Astrocyte of the spinal cord (primary cell): ENCODE measurements at places on chromosomes 12 and 14.

- DNase-seq: no peak
These were observed 8.5 kb upstream of the SLC6A13 start for GRCh38 chr12:271161-271560.

- DNase-seq: no peak
These were observed 4.6 kb downstream of the IFI27 start for GRCh38 chr14:94115058-94115591.

- DNase-seq: no peak
These were observed 100.8 kb upstream of the BBS10 start for GRCh38 chr12:76449016-76449415.

- DNase-seq: no peak
These were observed 71.9 kb upstream of the TCL1B start for GRCh38 chr14:95614349-95614748.

GRCh38 chr14:66003082-66003730 is 483.0 kb upstream of the CCDC196 start:
- no peak for DNase-seq

- DNase-seq: no peak
These were observed 19.1 kb downstream of the VRK1 start for GRCh38 chr14:96816281-96816680.

GRCh38 chr12:73106896-73107295 is 834.7 kb downstream of the TRHDE start:
- no peak for DNase-seq

DNA sequence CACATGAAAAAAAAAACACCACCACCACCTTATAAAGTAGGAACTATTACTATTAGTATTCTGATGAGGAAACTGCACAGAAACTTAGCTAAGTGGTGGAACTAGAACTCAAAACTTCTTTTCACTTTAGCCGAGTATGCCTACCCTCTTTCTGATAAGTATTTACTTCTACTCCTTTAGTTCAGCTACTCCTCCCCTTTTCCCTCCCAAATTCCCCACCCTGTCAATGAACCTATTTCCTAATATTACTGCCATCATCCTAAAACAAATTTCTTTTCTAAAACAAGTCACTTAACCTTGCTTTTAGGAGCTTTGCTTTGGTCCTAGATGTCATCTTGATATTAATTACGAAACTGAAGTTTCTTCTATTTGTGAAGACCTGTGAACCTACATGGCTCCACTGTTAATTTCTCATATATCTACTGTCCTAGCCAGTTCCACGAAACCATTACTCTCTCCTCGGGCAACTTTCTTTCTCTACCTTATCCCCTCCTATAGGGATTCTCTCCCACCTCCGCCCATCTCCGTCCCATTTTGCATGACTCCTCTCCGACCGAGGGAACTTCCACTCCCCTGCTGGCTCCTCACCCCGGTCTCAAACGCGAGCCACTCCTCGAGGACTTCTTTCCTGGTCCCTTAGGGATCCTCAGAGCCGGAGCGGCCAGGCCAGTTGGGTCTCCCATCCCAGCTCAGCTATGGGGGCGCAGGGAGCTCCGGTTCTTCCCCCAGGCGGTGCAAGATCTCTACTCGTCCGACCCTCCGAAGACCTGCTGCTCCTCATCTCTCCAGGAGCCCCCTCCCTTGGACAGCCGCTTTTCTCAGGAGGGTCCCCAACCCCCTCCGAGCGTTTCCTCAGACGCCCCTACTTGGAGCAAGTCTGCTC is 1.1 kb downstream of the NUMB start:
- peak; percentile 28 for DNase-seq

GRCh38 chr14:65042731-65043372 is 56.2 kb downstream of the FNTB start:
- no peak for DNase-seq

- no peak for DNase-seq
These were observed 1.9 kb upstream of the ATP5MC2 start for GRCh38 chr12:53677800-53678148.

GRCh38 chr12:117011988-117012805 is 87.0 kb downstream of the TESC start:
- DNase-seq: peak; percentile 45

DNA sequence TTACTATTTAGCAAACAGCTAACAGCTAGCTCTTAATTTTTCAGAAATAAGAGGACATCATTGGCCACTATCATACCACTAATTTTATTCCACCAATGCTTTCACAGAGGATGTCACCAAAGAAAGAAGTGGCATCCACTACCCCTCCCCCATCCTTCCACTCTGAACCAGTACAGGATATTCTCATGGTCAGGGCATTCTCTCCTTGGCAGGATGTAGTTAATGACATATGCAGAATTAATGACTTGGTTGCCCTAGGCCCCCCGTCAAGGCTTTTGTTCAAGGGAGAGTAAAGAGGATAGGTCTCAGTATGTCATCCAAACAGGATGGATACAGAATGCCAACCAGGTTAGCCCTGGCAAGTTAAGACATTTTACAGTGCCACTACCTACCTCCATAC is 18.9 kb upstream of the NUP107 start:
- no peak for DNase-seq

GRCh38 chr12:22916815-22917214 is 291.8 kb downstream of the ETNK1 start:
- DNase-seq: no peak

GRCh38 chr12:84502907-84503787 is 409.5 kb downstream of the SLC6A15 start:
- DNase-seq: peak; percentile 70

DNA sequence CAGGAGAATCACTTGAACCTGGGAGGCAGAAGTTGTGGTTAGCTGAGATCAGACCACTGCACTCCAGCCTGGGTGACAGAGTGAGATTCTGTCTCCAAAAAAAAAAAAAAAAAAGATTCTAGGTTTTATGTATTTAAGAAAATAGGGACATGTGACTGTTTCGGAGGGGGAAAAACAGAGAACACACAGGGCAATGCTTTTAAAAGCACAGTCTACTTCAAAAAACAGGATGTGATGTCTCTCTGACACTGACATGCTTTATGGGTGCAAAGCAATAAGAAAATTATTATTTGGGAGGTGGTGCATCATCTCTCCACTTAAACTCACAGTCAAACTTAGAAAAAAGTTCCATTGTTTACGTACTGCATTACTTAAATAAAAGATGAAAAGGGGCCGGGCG is 28.7 kb downstream of the CLIP1 start:
- no peak for DNase-seq

- DNase-seq: no peak
These were observed 6.4 kb upstream of the ADSS1 start for GRCh38 chr14:104717646-104718045.

DNA sequence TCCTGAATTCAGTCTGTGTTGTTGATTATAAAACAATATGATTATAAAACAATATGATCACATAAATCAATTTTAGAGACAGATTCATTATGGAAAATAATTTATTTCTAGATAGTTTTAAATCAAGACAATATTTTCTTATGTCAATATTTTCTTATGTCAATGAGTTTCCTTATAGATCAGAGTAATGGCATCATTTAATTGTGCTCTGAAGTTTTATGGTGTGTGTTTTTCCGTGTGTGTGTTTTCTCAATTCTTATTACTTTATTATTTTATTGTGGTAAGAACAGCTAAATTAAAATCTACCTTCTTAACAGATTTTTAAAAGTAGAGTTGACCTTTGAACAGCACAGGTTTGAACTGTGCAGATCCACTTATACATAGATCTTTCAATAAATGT is 105.3 kb upstream of the SLCO1B1 start:
- no peak for DNase-seq

- DNase-seq: peak; percentile 7
These were observed 1109.7 kb upstream of the FLRT2 start for GRCh38 chr14:84420221-84420620.

DNA sequence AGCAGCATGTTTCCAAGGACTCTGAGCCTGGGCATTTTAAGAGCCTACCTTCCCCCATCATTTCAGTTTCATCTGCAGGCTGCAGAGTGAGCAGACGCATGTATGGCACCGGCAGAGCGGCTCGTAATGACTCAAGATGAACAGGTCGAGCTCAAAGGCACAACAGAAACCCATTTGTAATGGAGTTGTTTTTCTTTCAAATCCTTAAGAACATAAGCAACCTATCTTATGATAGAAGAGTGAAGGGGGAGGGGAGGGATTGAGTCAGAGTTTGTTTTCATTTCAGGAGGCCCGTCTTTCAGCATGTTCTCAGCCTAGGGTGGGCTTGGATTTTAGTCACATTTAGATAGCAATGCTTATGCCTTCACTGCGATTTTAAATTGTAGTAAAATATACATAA is 54.9 kb upstream of the CISTR start:
- peak; percentile 76 for DNase-seq

DNA sequence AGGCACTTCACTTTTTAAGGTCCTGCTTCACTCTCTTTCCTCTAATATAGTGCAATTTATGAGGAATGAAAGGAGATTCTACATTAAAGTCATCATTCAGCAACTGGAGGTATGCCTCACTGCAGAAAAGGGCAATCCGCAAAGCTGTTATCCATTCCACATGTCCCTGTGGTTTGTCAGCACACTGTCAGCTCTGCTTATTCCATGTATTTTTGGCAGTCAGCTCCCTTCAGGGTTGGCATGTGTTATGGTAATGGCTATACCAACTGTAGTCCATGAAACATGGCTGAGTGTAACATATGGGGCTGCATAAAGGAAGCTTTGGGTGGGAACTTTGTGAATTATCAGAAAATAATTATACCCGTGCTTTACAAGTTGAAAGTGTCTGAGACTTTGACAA is 154.1 kb downstream of the GALC start:
- DNase-seq: no peak

- DNase-seq: no peak
These were observed 7.6 kb downstream of the KCTD10 start for GRCh38 chr12:109469517-109469916.

GRCh38 chr14:76936483-76936882 is 92.0 kb downstream of the IRF2BPL start:
- DNase-seq: peak; percentile 59

GRCh38 chr14:94593376-94593748 is 12.1 kb downstream of the SERPINA5 start:
- DNase-seq: no peak

GRCh38 chr14:24103451-24103850 is 9.3 kb downstream of the PCK2 start:
- DNase-seq: no peak

DNA sequence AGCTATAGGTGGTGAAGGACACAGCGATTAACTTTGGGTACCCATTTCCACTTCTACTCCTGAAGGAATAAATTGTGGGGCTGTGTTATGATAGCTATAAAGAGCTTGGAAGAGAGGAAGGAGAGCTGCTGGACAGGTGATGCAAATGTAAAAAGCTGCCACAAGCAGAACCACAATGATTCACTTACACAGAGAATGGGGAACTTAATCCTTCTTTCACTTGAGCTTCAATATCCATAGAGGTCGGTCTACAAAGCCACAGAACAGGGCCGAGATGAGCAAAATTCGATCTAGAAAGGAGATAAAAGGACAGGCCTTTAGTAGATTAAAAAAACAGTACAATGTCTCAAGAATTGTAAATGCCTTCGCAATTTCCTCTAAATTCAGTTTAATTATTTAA is 831.1 kb downstream of the LRFN5 start:
- no peak for DNase-seq

- no peak for DNase-seq
These were observed 114.4 kb downstream of the ZNF664 start for GRCh38 chr12:124087266-124088051.

DNA sequence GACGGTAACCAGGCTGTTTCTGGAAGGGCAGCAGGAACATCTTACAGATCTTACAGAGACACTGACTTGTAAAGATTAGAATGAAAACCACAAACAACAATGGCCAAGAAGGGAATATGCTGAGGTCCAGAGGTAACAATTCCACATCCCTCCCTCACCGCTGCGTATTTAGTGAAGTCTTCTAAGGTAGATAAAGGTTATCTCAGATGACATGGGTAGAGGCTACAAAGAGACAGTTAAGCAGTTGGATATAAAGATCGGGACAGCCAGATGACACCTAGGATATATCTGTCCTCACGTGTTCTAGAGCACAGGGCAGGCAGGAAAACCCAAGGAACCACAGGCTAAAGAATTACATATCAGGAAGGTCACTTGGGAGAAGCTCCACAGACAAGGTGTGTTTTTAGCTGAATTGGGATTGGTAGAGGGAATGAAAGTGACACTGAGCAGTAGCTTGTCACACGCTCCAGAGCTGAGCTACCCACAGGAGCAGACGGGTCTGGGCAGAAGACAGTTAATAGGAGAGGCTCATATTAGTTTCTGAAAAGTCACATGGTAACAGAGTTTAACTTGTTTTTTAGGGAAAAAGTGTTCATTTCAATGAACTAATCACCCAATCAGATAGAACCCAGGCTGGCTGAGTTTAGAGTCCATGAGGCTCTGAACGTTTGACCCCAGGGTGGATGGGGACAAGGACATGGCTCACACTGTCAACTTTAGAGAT is 83.3 kb downstream of the MIA2 start:
- DNase-seq: no peak

GRCh38 chr14:77051116-77051515 is 22.6 kb upstream of the IRF2BPL start:
- DNase-seq: no peak

GRCh38 chr12:51351913-51352532 is 5.5 kb upstream of the CELA1 start:
- peak; percentile 65 for DNase-seq

GRCh38 chr12:32512910-32513309 is 113.6 kb downstream of the FGD4 start:
- no peak for DNase-seq

- DNase-seq: no peak
These were observed 54.7 kb downstream of the BCL11B start for GRCh38 chr14:99217066-99217955.

DNA sequence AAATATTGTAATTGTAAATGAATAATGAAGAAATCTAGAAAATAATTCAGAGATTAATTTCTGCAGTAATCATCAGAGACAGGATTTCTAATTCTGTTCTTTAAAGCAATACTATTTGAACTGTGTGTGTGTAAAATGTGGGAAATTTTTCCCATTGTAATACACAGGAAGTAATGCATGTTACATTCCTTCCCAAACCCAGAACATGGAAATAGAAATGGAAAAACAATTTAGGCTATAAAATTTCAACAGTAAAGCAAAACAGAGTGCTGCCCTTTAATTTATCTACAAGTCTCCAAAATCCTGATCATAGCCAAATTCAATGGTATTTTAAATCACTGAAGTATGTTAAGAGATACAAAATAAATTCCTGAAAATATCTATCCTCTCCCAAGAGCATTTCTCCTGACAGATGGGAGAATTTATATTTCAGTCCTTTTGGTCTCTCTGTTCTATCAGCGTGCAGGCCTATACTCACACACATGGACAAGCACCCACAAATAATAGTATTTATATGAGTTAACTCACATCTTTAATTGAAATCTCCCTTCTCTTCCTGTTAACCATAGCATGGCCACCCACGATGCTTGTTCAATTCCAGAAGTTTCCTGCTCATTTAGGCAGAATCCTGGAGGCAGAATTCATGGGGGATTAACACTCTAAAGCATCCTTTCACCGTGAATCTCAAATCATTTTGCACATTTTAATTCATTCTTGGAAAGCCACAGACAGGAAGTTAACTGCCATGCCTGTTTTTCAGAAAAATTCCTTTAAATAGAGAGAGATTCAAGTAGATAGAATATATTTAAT is 1465.4 kb upstream of the FLRT2 start:
- no peak for DNase-seq

GRCh38 chr14:102063109-102063807 is 23.6 kb downstream of the HSP90AA1 start:
- DNase-seq: peak; percentile 88

- DNase-seq: peak; percentile 57
These were observed 240.0 kb downstream of the DIO2 start for GRCh38 chr14:79971330-79971729.
